ENCODE measurements at places on chromosomes 1 and 21. TPM values are rescaled to one million over a fixed set of nuclear protein-coding genes. Genes with fewer than 3 reads are reported as not detected.

GRCh38 chr1:959731-960362 is 537 bp upstream of the KLHL17 start:
- DNase-seq, result no peak
- peaks cover 21% of the 10 kb centered on the region for H3K36me3 ChIP-seq
- H3K27me3 ChIP-seq, result no peaks in the 10 kb centered on the region
- no peak overlapping the region for H3K27ac ChIP-seq
- H3K4me1 ChIP-seq, result peaks cover 35% of the 10 kb centered on the region

GRCh38 chr1:183375381-183375780 is 42.8 kb downstream of the NMNAT2 start:
- no peaks in the 10 kb centered on the region for H3K27me3 ChIP-seq
- no peaks in the 10 kb centered on the region for H3K36me3 ChIP-seq
- H3K4me3 ChIP-seq, result no peak overlapping the region
- H3K4me1 ChIP-seq, result no peaks in the 10 kb centered on the region
- H3K27ac ChIP-seq, result no peak overlapping the region

GRCh38 chr1:23673086-23673813 is 18.4 kb upstream of the RPL11 start:
- no peaks in the 10 kb centered on the region for H3K27me3 ChIP-seq
- no peak overlapping the region for H3K27ac ChIP-seq
- H3K4me3 ChIP-seq, result no peak overlapping the region
- no peaks in the 10 kb centered on the region for H3K4me1 ChIP-seq

DNA sequence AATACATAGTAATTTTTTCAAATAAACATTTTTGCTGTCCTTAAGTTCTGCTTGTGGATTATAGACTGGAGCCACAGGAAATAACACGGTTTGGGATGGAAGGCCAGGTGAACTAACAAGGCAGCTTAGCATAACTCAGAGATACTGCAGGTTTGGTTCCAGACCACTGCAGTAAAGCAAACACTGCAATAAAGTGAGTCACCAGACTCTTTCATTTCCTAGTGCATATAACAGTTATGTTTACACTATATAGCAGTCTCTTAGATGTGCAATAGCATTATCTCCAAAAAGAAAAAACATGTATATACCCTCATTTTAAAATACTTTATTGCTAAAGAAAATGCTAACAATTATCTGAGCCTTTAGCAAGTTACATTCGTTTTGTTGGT is 22.0 kb downstream of the LRRC42 start:
- H3K27ac ChIP-seq, result no peak overlapping the region
- peaks cover 15% of the 10 kb centered on the region for H3K36me3 ChIP-seq
- H3K4me3 ChIP-seq, result no peak overlapping the region
- DNase-seq, result no peak

GRCh38 chr1:147719711-147720225 is 40.6 kb downstream of the GJA5 start:
- no peak overlapping the region for H3K4me3 ChIP-seq
- no peaks in the 10 kb centered on the region for H3K4me1 ChIP-seq
- no peak for DNase-seq
- H3K27me3 ChIP-seq, result no peaks in the 10 kb centered on the region

- H3K36me3 ChIP-seq, result no peaks in the 10 kb centered on the region
- H3K4me3 ChIP-seq, result peak overlapping the region; percentile 47
- DNase-seq, result no peak
Measured at GRCh38 chr1:151196292-151196800, 2.0 kb upstream of the PIP5K1A start.

LCE1C gene
- total RNA-seq, result not detected
